ENCODE measurements at places on chromosomes 16 and 17.

DNA sequence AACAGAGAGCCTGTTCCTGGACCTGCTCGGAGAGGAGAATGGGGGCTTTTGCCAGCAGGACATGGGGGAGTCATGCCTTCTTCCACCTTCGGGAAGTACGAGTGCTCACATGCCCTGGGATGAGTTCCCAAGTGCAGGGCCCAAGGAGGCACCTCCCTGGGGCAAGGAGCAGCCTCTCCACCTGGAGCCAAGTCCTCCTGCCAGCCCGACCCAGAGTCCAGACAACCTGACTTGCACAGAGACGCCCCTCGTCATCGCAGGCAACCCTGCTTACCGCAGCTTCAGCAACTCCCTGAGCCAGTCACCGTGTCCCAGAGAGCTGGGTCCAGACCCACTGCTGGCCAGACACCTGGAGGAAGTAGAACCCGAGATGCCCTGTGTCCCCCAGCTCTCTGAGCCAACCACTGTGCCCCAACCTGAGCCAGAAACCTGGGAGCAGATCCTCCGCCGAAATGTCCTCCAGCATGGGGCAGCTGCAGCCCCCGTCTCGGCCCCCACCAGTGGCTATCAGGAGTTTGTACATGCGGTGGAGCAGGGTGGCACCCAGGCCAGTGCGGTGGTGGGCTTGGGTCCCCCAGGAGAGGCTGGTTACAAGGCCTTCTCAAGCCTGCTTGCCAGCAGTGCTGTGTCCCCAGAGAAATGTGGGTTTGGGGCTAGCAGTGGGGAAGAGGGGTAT is 39.3 kb upstream of the IL21R start:
- no peak for DNase-seq

- no peak for DNase-seq
These were observed 31.2 kb downstream of the RPGRIP1L start for GRCh38 chr16:53672461-53672860.

GRCh38 chr16:71537643-71538042 is 11.4 kb downstream of the CHST4 start:
- DNase-seq, result peak; percentile 25

DNA sequence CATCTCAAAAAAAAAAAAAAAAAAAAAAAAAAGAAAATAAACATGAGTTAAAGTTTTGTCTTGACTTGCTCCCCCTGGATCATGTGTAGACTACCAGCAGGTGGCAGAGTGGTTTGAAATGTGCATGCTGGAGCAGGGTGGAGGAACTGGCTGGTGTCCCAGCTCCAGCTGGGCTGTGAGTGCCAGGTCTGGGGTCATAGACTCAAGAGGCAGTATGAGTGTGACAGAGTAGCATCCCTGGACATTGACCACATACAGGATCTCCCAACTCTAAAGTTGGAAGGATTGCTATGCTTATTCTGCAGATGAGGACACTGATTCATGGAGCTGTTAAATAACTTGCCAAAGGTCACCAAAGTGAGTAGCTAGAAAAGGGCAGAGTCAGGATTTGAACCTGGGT is 198.0 kb upstream of the MPHOSPH6 start:
- DNase-seq, result no peak

GRCh38 chr16:15466886-15467781 is 32.7 kb downstream of the BMERB1 start:
- DNase-seq, result no peak

DNA sequence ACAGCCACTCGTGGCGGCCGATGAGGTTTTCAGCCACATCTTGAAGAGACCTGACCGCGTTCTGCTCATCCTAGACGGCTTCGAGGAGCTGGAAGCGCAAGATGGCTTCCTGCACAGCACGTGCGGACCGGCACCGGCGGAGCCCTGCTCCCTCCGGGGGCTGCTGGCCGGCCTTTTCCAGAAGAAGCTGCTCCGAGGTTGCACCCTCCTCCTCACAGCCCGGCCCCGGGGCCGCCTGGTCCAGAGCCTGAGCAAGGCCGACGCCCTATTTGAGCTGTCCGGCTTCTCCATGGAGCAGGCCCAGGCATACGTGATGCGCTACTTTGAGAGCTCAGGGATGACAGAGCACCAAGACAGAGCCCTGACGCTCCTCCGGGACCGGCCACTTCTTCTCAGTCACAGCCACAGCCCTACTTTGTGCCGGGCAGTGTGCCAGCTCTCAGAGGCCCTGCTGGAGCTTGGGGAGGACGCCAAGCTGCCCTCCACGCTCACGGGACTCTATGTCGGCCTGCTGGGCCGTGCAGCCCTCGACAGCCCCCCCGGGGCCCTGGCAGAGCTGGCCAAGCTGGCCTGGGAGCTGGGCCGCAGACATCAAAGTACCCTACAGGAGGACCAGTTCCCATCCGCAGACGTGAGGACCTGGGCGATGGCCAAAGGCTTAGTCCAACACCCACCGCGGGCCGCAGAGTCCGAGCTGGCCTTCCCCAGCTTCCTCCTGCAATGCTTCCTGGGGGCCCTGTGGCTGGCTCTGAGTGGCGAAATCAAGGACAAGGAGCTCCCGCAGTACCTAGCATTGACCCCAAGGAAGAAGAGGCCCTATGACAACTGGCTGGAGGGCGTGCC is 30.1 kb downstream of the CIITA start:
- DNase-seq, result no peak

DNA sequence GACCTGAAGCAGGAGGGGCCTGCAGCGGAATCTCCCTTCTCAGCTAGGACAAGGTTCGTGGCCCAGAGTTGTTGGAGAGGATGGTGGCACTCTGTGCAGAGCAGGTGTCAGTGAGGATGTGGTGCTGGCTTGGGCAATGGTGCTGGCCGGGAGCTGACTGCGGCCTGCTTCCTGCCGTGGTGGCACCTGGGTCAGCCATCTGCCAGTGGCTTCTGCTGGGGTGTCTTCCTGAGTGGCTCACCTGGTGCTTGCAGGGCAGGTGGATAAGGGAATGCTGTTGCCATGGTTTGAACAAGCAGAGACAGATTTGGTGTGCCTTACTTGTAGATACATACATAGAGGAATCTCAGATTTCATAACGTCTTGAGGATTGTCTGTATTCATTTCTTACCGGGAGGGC is 69.6 kb downstream of the SEC14L1 start:
- DNase-seq, result no peak

GRCh38 chr17:29592850-29593551 is at the start of gene ANKRD13B:
ANKRD13B (plus strand) TSS chr17:29593132; CDS start chr17:29593622, 490 bp downstream.
- peak; percentile 46 for DNase-seq

GRCh38 chr17:10058921-10059683 is 139.3 kb downstream of the GAS7 start:
- DNase-seq, result no peak

- DNase-seq, result peak; percentile 56
These were observed 24.8 kb downstream of the CCR7 start for GRCh38 chr17:40540448-40540847.

- DNase-seq, result no peak
These were observed 87.1 kb downstream of the PLXDC1 start for GRCh38 chr17:39064374-39064773.

- DNase-seq, result no peak
These were observed 1.7 kb upstream of the THRA start for GRCh38 chr17:40060887-40061608.

DNA sequence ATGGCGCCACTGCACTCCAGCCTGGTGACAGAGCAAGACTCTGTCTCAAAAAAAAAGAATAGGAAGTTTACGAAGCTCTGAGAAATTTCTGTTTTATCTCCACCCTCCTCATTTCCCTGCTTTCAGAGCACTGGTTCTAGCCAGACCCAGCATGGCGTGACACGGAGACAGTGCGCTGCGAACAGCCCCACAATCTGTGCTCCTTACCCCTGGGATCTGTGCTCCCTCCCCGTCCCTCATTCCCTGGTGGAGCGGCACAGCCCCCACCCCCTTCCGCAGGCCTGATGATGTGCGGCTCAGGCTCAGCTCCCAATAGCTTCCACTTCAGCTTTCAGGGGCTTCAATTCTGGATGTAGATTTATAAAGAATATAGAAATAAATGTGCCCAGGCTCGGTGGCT is 56.1 kb upstream of the ENDOV start:
- no peak for DNase-seq

GRCh38 chr17:36657763-36658490 is 56.5 kb downstream of the MRM1 start:
- no peak for DNase-seq

- no peak for DNase-seq
These were observed 30.1 kb downstream of the PIMREG start for GRCh38 chr17:6474376-6474775.

GRCh38 chr17:77438241-77439188 is 297.7 kb downstream of the SEC14L1 start:
- no peak for DNase-seq

GRCh38 chr17:80619535-80620235 is 75.0 kb downstream of the RPTOR start:
- no peak for DNase-seq

DNA sequence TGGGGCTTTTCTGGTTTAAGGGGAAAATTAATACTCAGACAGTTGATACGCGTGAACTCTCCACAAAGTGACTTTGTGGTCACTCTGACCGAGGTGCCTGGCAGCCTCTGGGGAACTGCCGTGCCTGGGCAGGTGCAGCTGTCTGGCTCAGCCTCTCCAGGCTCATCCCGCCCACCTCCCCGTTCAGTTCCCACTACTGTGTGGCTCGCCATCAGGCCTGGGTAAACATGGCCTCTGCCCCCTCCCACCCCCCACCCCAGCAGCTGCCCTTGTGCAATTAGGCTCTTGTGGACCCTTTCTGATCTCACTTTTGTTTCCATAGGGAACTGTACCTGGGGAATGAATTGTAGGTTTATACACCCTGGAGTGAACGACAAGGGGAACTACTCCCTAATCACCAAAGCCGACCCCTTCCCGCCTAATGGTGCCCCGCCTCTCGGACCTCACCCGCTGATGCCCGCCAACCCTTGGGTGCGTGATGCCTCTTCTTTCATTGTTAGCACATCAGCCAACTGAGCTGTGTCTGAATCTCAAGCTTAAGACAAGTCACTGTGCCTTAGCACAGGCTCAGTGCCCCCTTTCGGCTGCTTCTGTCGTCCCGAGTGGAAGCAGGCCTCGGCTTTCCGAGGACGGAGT is 27.8 kb downstream of the ZC3H18 start:
- DNase-seq, result no peak

- DNase-seq, result no peak
These were observed 83.6 kb downstream of the KSR1 start for GRCh38 chr17:27539794-27540317.

- DNase-seq, result no peak
These were observed 648 bp upstream of the RBFOX1 start for GRCh38 chr16:7331997-7332396.

DNA sequence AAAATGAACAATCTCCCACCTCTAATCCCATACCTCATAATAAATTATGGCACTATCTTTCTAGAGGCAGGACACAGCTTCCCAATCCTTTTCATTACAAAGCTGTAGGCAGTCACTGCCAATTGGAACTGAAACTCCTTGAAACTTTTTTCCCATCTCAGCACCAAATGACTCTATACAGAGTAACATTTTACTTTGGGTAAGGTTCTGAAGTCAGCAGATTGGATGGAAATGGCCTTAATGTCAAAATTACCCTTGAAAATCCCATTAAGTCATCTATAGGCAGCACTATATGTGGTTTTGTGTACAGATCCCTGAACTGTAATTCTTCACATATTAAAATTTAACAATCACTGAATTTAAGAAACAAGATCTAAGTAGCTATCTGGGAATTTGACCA is 30.3 kb upstream of the CORO6 start:
- DNase-seq, result no peak

DNA sequence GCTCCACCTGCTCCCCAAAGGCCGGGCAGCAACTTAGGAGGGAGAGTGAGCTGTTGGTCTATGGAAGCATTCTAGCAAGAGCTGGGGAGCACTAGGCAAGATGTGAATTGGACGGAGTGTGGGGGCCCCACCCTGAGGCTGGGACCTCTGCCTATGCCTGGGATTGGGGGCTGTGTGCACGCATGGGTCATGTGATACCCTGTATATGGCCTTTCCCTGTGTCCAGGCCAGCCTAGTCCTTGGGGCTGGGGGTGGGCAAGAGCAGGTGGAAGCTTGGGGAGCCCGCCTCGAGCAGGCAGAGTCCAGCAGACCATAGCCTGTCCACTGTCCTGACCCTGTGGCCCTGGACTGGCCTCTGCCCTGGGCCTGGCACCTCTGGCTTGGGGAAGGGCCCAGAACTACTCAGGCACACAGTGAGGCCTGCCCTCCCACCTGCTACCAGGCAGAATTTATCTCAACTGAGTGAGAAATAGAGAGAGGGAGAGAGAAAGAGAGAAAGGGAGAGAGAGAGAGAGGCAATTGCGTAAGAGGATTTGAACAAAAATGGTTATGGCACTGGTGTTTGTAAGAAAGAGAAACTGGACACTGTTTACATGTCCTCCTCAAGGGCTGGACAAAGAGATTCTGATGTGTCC is 19.1 kb downstream of the PDP2 start:
- DNase-seq, result no peak

DNA sequence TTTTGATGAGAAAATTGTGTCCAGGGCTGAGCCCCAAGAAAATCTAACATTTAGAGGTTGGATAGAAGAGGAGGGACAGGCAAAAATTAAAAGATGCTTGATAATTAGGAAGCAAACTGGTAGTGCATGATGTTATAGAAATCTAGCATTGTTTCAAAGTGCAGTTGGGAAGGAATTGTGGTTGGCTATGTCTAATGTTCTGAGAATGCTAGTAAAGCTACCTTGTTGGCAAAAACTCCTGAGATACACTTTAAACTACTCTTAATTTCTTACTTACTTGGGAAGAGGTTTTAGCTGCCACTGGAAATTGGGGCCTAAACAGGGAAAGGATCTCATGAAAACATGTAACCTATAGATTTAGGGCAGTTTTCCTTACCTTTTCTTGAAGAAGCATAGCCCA is 48.3 kb downstream of the MAP2K4 start:
- no peak for DNase-seq

DNA sequence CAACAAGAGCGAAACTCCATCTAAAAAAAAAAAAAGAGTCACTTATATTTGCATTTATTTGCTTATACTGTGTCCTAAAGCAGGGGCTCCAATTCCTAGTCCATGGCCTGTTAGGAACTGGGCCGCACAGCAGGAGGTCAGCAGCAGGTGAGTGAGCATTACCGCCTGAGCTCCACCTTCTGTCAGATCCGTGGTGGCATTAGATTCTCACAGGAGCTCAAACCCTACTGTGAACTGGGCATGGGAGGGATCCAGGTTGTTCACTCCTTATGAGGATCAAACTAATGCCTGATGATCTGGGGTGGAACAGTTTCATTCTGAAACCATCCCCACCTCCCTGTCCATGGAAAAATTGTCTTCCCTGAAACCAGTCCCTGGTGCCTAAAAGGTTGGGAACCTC is 24.9 kb downstream of the ITGB3 start:
- no peak for DNase-seq

DNA sequence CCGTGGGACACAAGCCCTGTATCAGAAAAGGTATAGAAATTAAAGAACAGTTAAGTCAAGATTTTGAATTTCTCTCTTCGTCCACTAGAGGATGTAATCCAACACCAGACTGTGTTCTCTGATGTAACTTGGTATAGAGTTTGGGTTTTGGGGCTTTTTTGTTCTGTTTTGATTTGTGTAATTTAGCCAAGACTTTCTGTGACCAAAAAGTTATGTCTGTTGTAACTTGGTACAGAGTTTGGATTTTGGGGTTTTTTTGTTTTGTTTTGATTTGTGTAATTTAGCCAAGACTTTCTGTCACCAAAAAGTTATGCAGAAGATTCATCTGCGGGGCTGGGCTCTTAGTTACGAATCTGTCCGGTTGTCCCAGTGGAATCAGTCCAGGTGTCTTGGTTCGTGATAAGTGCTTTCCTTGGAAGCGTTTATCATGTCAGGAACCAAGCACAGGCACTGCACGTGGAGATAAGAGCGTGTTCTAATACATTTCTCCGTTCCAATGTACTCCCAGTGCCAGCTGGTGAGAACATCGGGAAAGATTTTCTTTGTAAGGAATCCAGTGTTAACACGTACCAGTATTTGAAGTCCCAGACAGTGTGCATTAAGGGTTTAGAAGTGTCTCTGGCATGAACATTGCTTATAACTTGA is 44.1 kb upstream of the SEC14L1 start:
- no peak for DNase-seq

All from stimulated activated CD4-positive, alpha-beta T cell treated with anti-CD3 and anti-CD28 coated beads, Interleukin-2, amount 100 ng/mL, for 48 hours (primary cell).